Stimulated activated naive CD4-positive, alpha-beta T cell (primary cell): ENCODE measurements at places on chromosomes 11 and 22.

- no peak for DNase-seq
Measured at GRCh38 chr22:27123880-27124279, 466.5 kb downstream of the MIAT start.

- DNase-seq, result no peak
Measured at GRCh38 chr11:82858556-82859091, 41.6 kb downstream of the PRCP start.

DNA sequence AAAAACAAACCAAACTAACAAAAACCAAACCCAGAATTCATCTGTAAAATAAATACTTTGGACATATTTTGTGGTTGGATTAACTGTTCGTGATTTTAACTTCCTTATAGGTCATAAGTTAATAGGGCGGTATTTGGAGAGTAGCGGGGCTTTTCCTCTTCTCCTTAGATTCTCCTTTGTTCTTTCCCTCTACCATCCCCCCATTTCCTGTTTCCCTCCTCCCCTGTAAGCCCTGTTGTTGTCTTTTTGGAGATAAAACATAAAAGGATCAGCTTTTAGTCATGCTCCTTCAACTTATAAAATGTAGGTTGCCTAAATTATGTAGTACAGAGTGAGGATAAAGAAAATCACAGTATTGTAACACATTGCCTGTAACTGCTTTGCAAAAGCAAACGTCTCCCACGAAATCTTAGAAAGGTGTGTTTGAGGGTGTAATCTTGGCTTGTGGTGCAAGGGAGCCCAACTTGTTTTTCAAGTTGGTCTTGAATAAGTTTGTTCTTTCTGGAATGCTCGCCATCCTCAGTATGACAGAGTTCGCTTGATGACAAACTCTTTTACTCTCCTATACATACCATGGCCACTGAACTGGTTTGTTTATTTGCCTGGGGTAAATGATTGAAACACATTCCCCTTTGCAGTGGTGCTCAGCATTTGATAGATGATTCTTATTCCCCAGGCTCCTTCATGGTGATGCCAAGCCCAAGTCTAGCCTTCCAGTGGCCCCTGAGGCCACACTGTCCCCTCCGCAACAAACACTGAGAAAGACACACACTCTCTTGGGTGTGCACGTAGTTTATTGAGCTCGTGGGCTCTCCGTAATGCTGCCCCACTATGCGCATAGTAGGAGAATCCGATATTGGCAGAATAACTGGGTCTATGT lies 49.4 kb downstream of the TEAD1 start:
- DNase-seq, result no peak

DNA sequence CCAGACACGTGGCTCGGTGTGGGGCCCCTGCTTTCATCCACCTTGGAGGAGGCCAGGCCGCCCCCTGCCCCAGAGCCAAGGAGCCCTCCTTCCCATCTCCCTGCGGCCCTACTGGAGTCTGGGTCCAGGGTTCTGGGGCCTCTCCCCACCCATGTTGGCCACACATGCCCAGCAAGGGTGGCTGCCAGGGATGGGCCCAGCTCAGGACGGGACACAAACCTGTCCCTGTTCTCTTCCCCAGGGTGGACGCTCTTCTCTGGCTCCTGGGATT lies 4.6 kb downstream of the PANX2 start:
- no peak for DNase-seq

DNA sequence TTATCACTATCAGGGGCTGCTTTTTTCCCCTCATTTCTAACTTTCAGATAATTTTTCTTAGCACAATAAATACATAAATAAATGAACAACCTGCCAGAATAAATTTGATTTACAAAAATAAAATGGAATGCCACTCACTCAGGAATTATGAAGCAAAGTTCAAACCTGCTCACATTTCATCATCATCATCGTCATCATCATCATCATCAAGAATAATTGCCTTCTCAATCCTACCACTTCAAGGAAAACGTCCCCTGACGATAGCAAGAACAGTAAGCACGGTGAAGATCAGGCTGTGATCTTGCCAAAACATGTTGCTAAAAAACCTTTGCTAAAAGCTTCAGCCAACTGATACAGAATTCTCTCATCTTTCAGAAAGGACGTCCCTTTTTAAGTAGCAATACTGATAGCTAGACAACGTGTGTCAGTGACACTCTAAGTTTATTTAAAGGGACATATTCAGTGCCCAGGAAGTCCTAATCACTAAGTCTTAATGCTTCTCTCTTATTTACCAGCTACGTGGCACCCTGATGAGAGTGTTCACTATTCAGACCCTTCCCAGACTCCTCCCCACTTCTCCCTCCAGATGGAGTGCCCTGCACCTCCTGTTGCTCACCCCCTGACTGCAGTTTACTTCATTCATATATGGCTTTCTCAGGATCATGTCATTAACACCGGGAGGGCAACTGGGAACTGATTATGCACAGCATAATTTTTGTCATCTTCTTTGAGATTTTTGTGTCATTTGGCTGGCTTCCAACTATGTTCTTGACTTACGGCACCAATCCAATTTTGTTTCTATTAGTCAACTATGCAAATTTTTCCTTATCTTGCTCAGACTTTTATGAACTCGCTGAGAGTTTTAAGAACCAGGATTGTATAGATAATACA lies 200.1 kb upstream of the GUCY1A2 start:
- no peak for DNase-seq

DNA sequence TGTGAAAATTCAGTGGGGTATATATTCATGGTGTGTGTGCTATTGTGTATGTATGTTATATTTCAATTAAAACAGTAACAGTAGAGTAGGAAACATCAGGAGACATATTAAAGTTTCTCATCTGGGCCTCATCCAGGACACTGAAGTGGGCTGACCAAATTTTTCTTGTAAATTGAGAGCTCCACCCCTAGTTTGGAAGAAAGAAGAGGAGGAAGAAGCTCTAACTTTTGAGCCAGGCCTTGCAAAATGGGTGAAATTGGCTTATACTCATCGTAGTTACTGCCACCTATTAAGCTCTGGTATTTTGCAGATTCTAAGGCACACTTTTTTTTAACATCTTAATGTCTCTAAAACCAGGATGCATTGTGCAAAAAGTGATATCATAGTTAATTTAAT lies 33.7 kb downstream of the TSPAN18 start:
- DNase-seq, result no peak

- no peak for DNase-seq
Measured at GRCh38 chr22:50305923-50306566, 1.4 kb downstream of the PLXNB2 start.

DNA sequence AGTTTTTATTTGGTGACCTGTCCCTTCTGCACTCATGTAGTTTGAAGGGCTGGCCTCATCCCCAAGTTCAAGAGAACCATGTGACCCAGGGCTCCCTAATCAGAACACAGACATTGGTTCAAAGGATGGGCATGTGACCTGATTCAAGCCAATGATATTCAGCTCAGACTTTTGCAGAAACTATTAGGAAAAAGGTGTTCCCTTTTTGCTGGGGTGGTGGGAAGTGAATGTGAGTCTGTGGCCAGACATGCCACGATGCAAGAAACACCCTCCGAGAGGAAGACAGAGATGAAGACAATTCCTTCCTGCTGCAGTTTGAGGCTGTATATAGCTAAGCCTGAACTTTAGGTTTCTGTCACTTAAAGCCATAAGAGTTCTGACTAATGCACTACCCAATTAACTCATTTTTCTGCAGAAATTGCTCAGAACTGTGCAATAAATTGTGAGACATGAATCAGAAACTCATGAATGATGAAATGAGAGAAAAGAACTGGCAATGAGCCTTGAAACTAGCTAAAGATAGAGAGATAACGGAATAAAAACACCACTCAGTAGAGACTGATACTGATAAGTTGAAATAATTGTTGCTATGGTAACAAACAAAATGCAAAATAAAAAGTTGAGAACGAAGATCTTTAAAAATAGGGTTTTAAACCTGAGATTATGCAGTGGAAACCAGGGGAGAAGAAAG lies 9.2 kb upstream of the MAPK1 start:
- DNase-seq, result no peak

DNA sequence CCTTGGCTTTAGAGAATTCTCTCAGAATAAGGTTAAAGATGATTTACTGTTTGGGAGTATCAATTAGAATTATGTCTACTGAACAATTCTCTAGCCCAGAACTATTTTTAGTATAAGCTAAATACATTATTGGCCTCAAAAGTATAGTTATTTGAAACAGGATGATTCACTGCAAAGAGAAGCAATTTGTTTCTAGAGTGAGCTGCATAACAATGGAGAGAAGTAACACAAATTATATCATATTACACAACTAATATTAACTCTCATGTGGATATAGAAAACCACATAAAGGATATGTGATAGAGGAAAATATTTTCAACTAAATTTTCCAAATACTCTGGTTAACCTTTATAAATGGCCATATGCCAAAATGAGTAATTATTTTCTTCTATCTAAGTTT lies 24.9 kb downstream of the PGM2L1 start:
- no peak for DNase-seq

- no peak for DNase-seq
Measured at GRCh38 chr22:33737662-33738061, 182.6 kb downstream of the LARGE1 start.

- DNase-seq, result no peak
Measured at GRCh38 chr11:33040033-33040861, 875 bp downstream of the TCP11L1 start.

GRCh38 chr22:26401726-26402125 lies 27.3 kb upstream of the ASPHD2 start:
- no peak for DNase-seq

DNA sequence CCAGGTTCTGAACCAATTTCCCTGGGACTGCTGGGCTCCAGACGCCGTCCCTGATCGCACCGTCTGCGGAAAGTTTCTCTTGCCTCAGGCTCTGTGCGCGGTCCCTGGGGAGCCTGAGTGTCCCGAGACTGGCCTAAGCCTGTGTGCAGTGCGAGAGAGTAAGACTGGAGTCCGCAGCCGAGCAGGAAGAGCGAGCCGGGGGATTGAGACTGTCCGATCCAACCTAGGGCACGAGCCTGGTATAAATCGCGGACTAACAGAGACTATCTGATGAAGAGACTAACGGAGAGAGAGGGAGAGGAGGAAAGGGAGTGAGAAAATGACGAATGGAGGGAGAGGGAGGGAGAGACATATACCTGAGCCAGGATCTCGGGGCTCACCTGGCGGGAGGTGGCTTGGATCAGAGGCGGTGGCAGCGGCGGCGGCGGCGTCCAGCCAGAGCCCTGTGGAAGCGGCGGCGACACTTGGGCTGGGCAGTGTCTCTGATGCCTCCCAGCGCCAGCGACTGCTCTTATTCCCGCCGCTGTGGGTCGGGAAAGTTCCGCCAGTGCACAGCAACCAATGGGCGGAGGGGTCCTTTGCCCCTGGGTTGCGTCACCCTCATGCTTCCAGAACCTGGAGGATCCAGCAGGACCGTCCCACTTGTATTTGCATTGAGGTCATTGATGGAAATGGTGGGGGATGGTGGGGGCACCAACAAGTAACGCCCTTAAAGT lies at the start of gene CALCA:
Gene CALCA, minus strand, starts transcription at position 487 of the 716 bp plus-strand sequence. CDS start 1,159 bp downstream, outside the sequence.
- DNase-seq, result no peak

GRCh38 chr11:72828692-72829101 lies 14.5 kb downstream of the ATG16L2 start:
- no peak for DNase-seq

- DNase-seq, result no peak
Measured at GRCh38 chr11:66875378-66875777, 18.5 kb downstream of the LRFN4 start.

DNA sequence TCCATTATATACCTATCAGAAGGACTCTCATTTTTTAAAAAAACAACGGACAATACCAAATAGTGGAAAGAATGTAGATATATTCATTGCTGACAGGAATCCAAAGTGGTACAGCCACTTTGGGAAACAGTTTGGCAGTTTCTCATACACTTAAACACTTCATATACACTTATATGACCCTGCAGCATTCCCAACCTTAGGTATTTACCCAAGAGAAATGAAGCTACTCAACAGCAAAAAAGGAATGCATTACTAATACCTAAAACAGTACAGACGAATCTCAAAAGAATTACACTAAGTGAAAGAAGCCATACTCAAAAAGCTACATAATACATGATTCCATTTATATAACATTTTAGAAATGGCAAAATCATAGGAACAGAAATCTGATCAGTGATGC lies 51.5 kb downstream of the RBFOX2 start:
- no peak for DNase-seq

GRCh38 chr11:71139516-71140205 lies 112.7 kb downstream of the SHANK2 start:
- DNase-seq, result no peak

DNA sequence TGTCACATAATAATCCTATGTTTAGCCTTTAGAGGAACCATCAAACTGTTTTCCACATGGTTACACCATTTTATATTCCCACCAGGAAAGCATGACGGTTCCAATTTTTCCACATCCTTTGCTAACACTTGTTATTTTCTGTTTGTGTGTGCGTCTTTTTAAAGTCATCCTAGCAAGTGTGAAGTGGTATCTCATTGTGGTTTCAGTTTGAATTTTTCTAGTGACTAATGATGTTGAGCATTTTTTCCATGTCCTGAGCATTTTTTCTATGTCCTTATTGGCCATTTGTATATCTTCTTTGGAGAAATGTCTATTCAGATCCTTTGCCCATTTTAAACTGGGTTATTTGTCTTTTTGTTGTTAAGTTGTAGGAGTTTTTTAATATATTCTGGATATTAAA lies 53.7 kb upstream of the DEPDC7 start:
- no peak for DNase-seq

- DNase-seq, result no peak
Measured at GRCh38 chr11:102716527-102716926, 8.2 kb downstream of the MMP8 start.

- no peak for DNase-seq
Measured at GRCh38 chr11:105857728-105858127, 164.3 kb downstream of the MSANTD4 start.

GRCh38 chr11:110989428-110990133 lies 255.9 kb upstream of the POU2AF2 start:
- DNase-seq, result no peak
